Esophagus squamous epithelium (tissue), 5 donors: ENCODE measurements at places on chromosomes 7 and 10.

DNA sequence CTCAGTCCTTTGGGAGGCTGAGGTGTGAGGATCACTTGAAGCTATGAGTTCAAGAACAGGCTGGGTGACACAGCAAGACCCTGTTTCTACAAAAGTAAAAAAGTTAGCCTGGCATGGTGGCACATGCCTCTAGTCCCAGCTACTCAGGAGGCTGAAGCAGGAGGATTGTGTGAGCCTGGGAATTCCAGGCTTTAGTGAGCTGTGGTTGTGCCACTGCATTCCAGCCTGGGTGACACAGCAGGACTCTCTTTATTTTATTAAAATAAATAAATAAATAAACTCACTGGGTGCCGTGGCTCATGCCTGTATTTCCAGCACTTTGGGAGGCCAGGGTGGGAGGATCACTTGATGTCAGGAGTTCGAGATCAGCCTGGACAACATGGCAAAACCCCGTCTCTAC lies 607.9 kb downstream of the CALN1 start:
- DNase-seq, result no peak

DNA sequence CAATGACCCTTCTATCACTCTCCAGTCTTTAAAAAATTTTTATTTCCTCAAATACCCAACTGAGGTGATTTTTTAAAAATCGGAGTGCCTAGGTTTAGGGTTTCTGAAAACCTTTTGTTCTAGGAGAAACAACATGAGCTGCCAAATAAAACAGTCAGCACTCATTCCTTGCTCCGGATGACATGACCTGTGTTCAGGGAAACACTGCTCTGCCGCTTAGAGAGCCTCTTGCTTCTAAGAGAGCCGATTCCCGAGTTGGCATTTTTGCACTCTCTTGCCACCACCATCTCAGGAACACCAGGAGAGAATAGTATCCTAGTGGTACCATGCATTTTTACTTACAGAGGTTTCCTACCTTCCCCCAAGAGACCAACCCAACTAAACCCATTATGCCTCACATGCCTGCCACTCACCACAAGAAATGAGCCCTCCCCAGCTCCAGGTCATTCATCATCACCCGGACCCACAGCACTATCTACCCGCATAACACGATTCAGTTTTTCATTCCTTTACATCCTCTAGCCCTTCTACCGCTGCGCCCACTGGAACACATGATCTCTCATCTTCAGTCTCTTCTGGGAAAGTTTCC lies 365.4 kb downstream of the THSD7A start:
- DNase-seq, result no peak

DNA sequence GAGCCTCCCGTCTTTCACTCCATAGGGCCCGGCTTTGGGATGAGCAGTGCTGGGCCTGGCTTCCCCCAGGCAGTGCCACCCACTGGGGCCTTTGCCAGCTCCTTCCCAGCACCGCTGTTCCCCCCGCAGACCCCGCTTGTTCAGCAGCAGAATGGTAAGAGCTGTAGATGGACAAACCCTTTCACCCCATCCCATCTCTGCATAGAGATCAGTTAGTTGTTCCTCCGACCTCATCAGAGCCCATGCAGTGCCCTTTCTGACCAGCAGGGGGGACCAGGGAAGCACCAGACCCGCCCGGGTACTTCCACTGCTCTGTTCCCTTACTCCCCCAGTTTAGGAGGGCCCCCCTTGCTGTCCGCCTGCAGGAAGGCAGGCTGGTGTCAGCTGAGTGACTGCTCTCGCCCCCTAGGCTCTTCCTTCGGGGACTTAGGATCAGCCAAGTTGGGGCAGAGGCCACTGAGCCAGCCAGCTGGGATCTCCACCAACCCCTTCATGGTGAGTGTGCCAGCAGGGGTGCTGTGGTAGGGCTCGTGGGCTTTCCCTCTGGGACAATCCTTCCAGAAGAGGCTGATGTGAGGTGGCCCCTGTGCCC lies 9.8 kb downstream of the SAP25 start:
- no peak for DNase-seq

GRCh38 chr7:103752995-103753394 lies 236.5 kb downstream of the RELN start:
- no peak for DNase-seq

DNA sequence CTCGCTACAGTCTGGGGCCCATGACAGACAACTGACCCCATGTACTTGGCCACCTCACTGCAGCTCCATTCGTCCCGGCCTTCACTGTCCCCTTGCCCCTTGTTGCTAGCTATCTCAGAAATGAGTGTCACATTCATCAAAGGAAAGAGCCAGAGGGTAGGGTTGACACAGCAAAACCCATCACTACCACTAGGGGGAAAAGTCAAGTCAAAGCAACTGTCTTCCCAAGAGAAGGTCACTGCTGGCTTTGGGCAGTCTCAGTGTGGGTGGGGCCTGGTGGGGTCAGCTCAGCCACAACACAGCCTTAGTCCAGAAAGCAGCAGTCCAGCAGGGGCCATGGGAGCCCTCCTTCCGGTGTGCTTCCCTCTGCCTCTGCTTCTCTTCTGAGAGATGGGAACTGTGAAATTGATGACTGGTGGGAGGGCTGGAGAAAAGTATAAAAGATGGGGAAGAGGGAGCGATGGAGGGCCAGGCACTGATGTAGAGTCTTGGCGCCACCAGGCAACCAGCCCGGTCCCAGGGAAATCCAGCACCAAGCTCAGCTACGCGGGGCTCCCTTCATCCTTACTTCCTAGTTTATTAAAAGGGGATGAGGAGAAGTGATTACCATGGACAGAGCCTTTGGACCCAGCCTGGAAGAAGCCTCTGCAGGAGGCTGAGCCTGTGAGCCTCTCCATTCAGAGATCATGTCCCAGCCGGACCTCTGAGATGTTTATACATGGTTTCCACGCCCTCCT lies 58.0 kb downstream of the PLXNA4 start:
- no peak for DNase-seq

GRCh38 chr10:64306729-64307327 lies 785.6 kb downstream of the REEP3 start:
- no peak for DNase-seq

DNA sequence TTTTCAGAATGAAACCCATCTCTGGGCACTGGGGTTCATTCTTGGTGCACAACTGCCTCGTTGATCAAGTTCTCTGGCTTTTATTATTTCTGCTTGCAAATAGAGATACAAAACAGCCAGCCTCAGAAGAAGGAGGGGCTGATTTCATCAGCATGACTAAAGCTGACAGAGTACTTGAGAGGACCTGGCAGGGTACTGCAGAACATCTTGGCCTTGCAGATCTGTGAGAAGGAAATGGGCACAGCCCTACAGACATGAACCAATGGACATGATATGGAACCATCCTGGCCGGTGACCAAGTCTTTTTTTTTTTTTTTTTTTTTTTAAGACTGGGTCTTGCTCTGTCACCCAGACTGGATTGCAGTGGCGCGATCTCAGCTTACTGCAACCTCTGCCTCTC lies 240.6 kb downstream of the VTI1A start:
- DNase-seq, result no peak

GRCh38 chr7:78673272-78673671 lies 780.2 kb downstream of the MAGI2 start:
- DNase-seq, result no peak

DNA sequence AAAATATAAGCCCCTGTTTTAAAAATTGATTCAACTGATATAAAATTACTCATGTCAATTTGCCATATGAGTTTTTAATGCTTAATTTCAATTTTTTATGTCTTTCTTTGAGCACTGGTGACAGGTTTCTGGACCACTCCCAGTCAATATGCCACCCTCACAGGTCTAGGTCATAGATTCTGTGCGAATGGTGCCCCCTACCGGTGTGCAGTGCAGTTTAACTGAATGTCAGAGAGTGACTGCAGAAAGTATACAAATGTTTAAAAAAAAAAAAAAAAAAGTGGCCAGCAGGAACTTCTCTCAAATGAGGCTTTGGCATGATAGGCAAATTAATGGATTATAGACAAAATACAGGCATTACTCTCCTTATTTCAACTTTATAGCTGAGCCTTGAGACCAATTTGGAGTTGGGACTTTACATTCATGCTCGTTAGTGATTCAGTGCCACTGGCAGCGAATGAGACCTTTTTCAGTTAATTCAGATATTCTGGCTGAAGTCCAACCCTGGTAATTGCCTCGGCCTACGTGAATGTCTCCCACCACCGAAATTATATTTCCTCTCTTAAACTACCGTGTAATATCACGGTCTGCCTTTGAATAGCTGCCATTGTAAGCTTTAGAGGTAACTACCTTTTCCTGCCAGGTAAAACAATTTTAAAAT lies 427.6 kb downstream of the PHTF2 start:
- no peak for DNase-seq

GRCh38 chr7:101936611-101937231 lies 119.3 kb downstream of the CUX1 start:
- no peak for DNase-seq
